ENCODE measurements at places on chromosomes 2 and 18.

GRCh38 chr2:175815537-175815936, 186.5 kb downstream of the LNPK start:
- DNase-seq = no peak

DNA sequence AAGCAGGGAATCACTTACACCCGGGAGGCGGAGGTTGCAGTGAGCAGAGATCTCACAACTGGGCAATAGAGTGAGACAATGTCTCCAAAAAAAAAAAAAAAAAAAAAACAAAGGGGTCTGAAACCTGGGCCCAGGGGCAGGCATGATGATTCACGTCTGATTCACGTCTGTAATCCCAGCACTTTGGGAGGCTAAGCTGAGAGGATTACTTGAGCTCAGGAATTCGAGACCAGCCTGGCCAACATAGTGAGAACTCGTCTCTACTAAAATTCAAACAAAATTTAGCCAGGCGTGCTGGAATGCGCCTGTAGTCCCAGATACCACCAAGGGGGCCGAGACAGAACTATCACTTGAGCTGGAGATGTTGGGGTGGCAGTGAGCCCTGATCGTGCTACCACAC, 30.3 kb downstream of the TEX44 start:
- DNase-seq = no peak

GRCh38 chr2:96528006-96528699, 8.4 kb upstream of the ARID5A start:
- DNase-seq = no peak

- no peak for DNase-seq
Measured at GRCh38 chr2:25219621-25220020, 51.2 kb upstream of the POMC start.
